ENCODE measurements at places on chromosomes 1 and 21.

DNA sequence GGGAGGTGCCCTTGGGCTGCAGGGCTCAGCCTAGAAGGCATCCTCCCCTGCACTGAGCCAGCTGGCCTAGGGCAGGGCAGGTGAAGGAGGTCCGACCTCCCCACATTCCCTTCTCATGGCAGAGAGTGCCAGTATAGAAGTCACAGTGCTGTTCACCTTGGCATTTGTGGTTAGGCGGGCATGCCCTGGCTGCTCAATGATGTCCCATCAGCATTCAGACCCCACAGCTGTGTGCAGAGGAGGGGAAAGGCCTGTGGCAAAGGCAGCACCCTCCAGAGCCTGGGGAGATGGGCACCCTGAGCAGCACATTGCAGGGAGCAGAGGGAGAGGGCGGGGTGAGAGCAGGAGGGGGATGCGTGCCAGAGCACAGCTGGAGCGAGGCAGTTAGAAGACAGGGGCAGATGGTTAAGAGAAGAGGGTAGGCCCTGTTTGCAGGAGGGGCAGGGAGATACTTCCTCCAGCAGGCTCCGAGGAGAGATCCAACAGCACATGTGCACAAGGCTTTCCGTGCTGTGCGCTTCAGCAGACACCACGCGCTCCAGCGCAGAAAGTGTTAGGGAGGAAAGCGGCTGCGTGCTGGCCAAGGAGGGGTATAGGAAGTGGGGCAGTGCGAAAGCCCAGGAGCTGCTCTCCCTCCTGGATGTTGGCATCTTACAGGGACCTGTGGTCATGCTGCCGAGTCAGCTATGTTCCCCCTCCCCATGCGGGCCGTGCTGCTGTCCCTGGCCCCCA is 43.7 kb upstream of the COL6A1 start:
- DNase-seq = no peak

- DNase-seq = peak; percentile 80
These were observed 88.9 kb upstream of the HAO2 start for GRCh38 chr1:119279456-119280381.

GRCh38 chr1:173866413-173867115 is 1.2 kb downstream of the GAS5 start:
- no peak for DNase-seq

DNA sequence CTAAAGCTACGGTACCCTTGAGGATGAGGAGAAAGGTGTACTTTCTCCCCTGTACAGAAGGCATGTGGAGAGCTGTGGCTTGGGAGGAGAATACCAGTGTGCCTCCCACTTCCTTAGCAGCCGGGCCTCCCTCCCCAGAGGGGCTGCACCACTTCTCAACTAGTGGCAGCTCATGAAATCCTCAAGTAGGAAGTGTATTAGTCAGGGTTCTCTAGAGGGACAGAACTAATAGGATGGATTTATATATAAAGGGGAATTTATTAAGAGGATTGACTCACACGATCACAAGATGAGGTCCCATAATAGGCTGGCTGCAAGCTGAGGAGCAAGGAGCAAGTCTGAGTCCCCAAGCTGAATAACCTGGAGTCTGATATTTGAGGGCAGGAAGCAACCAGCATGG is 53.1 kb upstream of the PPP2R5A start:
- no peak for DNase-seq
